ENCODE measurements at places on chromosomes 11 and 22.

- DNase-seq: no peak
Measured at GRCh38 chr11:102757823-102758549, 22.4 kb downstream of the MMP10 start.

GRCh38 chr11:114049050-114049449, 10.5 kb upstream of the ZBTB16 start:
- DNase-seq: no peak

DNA sequence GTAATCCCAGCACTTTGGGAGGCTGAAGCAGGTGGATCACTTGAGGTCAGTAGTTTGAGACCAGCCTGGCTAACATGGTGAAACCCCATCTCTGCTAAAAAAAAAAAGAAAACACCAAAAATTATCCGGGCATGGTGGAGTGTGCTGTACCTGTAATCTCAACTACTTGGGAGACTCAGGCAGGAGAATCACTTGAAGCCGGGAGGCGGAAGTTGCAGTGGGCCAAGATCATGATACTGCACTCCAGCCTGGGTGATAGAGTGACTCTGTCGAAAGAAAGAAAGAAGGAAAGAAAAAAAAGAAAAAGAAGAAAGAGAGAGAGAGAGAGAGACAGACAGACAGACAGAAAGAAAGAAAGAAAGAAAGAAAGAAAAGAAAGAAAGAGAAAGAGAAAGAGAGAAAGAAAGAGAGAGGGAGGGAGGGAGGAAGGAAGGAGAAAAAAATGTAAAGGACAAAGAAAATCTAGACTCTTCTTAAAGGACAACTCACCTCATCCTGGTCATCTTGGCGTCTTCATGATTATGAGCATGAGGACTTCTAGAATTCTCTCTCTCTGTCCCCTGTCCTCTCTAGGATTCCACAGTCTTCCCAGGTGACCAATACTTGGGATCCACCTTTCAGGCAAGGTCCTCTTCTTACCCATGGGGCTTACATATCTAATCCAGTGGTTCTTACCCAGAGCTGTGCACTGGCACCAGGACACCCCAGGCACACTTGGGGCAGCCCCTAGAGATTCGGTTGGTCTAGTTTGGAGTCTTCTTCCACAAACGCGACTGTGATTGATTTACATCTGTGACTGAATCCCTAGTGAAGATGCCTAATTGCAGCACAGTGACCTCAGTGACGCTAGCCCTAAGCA, 120.9 kb downstream of the MED15 start:
- no peak for DNase-seq

- DNase-seq: no peak
Measured at GRCh38 chr11:26704249-26704648, 17.6 kb downstream of the SLC5A12 start.

DNA sequence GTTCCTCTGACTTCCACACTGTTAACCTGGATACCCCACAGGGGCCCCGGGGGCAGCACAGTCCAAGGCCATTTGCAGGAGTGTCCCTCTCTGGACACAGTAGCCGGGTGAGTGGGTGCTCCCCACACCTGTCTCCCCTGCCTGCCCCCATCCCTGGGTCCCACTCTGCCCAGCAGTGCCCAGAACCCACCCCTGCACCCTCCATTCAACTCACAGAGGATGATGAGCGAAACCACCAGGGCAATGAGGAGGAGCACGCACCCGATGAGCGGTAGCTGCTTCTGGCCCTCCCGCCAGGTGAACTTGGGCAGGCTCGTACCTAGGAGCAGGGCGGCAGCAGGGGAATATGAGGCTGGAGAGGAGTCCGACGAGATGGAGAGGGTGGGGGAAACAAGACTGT, 12.2 kb downstream of the TMPRSS13 start:
- DNase-seq: no peak

DNA sequence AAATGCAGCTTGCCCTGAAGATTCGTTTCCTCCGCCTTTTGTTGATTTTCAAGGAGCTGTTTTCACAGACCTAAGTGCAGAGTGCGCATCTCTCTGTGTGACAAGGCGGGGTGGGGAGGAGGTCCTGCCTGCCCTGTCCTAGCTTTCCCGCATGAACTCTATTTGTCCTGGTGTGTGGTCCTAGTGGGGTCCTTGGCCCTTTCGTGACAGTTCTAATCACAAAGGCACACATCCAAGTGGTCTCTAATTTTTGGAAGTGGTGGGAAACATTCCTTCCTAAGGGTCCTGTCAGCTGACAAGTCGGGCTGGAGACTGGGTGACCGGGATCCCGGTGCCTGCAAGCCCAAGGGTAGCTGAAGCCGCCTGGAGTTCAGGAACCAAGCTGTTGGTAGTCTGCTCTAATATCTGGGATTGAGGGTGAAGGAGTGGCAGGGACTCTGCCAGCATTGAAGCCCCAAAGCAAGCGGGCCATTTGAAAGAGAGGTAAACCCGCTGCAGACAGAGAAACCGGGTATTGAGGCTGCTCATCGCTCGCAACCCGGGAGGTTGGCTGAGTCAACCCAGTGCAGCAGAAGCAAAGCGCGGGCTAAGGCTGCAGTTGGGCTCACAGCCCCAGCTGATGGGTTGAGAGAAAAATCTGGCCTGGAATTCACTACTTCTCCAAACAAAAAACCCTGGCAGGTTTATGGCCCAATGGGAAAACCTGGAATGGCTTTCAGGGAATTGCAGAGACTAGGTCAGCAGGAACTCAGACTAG, 28.1 kb upstream of the FBXO3 start:
- DNase-seq: peak; percentile 73

DNA sequence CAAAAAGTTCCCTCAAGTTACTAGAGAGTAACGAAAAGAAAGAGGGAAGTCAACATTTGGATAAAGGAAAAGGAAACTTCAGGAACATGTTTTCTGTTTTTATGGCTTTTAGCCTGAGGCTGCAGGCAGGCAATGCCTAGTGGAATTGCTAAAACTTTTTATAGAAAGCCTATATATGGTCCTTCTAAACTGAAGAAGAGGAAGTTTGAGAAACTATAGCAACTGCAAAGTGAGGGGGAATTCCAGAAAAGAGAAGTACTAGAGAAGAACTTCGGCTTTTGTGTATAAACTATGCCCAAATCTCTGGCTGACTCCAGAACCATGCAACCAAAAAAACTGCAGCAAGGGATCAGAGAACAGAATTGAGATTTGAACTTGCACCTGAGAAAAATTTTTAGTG, 74.3 kb upstream of the ARHGAP42 start:
- no peak for DNase-seq

- no peak for DNase-seq
Measured at GRCh38 chr11:92225568-92226330, 1.1 kb downstream of the FAT3 start.

GRCh38 chr11:46808799-46809431, 37.2 kb downstream of the CKAP5 start:
- DNase-seq: no peak

DNA sequence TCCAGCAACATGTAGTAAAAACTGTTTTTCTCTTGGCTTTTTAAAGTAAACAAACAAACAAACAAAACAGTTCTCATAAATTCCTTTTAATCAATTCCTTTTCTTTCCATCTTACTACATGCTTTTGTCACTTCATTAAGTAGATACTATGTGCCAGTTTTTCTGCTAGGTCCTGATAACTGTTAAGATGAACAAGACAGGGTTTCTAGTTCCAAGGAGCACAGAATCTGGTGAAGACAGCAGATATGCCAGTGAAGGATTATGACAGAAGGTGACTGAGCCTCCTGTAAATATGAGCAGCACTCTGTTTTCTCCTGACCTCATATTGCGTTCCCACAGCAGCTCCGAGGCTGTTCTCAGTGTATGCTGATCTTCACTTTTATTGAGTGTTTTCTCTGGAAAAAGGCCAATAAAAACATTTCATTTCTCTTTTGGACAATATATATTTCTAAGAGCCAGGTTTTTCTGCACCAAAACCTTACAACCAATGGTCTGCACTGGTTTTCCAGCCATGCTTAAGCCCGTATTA, 45.8 kb downstream of the HEPHL1 start:
- no peak for DNase-seq

- DNase-seq: no peak
Measured at GRCh38 chr11:129223260-129223659, 31.1 kb upstream of the ARHGAP32 start.

GRCh38 chr11:105490333-105490732, 119.5 kb upstream of the GRIA4 start:
- DNase-seq: no peak

GRCh38 chr22:50047346-50047745, 10.8 kb downstream of the TTLL8 start:
- no peak for DNase-seq

GRCh38 chr22:31055635-31056159, 25.4 kb upstream of the SMTN start:
- DNase-seq: no peak

- no peak for DNase-seq
Measured at GRCh38 chr22:44363013-44363979, 50.5 kb upstream of the SHISAL1 start.

GRCh38 chr11:65096926-65097325, 912 bp downstream of the VPS51 start:
- DNase-seq: no peak

GRCh38 chr11:130891326-130891725, 25.0 kb downstream of the SNX19 start:
- DNase-seq: no peak

DNA sequence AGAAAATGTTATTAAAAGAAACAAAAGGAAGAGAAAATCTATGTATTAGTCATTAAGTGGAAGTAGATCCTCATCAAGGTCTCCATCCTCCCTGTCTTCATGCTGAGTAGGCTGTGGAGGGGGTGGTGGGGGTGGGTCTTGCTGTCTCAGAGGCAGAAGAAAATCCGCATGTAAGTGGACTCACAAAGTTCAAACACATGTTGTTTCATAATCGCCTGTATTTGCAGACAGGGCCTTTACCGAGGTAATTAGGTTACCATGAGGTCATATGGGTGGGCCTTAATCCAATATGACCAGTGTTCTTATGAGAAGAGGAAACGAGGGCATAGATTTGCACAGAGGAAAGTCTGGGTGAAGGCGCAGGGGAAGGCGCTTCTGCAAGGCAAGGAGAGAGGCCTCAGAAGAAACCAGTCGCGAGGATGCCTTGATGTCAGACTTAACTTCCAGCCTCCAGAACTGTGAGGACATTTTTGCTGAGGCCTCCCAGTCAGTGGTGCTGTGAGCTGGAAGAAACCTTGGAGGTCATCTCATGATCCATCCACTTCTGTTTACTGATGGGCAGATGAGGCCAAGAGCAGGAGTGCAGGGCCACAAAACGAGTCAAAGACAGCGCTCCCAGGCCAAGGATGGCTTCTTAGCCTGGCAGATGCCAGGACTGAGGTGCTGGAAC, 49.3 kb upstream of the THY1 start:
- no peak for DNase-seq

DNA sequence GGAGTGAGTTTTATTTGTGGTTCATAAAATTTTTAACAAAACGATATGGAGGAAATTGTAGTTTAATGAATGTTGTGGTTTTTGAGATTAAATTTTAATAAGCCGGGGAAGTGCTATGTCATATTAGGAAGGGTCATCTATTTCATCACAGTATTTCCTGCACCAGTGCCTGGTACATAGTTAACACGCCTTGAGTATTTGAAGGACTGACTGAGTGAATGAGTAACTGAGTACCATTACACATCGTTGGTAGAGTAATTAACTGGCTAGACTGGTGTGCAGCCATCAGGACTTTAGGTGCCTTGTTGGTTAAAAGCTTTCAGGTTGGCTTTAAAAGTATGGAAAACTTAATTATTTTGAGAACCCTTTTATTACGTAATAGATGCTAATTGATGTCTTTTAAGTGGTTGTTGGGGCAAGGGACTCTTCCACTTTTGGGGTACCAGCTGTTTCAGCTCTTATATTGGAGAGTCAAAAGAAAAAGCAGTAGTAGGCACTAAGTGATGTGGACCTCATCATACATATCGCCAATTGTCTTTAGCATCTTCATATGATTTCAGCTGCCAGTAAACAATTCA, 101.8 kb downstream of the DDX10 start:
- DNase-seq: no peak

DNA sequence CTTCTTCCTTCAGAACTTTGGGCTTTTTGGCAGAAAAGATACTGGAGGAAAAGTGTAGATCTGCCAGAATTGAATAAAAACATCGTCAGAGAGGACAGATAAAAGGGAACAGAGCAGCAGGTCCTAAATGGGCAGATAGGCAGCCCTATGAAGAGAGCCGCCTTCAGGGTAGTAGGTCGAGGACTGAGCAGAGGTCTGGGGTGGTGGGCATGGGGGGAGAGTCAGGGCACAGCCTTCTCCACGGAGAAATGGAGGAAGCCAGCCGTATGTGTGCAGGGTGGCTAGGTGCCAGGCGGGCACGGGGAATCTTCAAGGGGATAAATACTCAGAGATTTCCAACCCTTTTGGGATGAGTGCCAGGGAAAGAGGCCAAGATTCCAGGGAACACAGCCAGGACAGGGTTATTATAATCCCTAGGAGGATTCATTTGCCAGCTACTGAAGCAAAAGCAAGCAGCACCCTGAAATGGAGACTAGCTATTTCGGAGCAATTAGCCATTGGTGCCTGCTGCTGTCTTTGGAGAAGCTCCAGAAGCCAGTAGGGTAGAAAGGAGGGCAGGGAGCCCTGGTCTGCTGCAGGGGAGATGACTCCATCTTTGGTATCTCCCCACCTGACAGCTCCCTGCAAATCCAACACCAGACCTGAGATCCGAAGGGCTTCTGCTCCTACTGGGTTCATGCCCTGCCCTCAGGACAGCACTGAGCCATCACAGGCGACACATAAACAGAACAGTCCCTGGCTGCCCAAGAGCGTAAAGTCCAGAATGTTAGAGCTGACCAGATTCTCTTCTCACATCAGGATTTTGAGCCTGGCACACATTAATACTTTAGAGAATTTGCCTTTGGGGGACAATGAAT, 174.5 kb upstream of the NTM start:
- no peak for DNase-seq

GRCh38 chr11:17767914-17768313, 33.3 kb downstream of the KCNC1 start:
- no peak for DNase-seq

DNA sequence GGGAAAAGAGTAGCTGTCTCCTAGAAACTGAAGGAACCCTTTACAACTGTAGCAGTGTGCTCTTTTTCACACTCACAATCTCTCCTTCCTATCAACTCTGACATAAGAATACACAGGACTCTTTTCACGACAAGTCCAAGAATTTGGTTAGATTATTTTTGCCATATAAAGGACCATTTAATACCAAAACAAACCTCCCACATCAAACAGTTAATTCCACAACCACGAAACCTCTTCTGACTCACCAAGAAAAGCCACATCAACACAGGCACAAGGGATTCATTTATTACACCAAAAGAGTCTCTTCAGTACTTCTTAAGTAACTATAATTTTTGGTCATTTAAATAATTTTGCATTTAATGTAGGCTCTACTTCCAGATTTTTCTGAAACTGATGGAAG, 222.6 kb upstream of the PITPNB start:
- no peak for DNase-seq

- DNase-seq: no peak
Measured at GRCh38 chr11:36016263-36016662, 72.4 kb downstream of the LDLRAD3 start.

- no peak for DNase-seq
Measured at GRCh38 chr11:16737818-16738192, 642 bp upstream of the C11orf58 start.

DNA sequence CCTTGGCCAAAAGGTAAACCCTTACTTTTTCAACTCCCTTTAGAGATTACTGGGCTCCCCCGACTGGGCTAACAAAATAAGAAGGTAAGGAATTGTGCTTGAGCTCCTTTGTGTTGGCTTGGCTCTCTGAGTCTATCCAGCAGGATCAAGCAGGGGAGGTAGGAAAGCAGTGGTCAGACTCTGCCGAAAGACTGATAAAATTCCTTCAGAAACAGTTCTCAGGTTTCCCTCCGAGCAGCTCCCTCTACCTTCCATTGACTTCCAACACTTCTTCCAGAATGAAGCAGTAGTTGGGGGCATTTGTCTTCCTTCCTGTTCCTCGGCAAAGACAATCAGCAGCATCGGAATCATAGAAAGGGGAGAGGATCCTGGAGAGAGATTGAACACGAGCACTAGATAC, 16.1 kb upstream of the CARD18 start:
- no peak for DNase-seq
